ENCODE measurements at places on chromosomes 6 and 20. TPM values are rescaled to one million over a fixed set of nuclear protein-coding genes. Genes with fewer than 3 reads are reported as not detected.

GRCh38 chr6:77074037-77074713 lies 389.1 kb downstream of the HTR1B start:
- DNase-seq = no peak

GRCh38 chr6:73739096-73739495 lies 43.1 kb downstream of the CD109 start:
- no peak for DNase-seq

The XKR7 gene
- total RNA-seq = not detected

The RGL2 gene
- 107 TPM for total RNA-seq

DNA sequence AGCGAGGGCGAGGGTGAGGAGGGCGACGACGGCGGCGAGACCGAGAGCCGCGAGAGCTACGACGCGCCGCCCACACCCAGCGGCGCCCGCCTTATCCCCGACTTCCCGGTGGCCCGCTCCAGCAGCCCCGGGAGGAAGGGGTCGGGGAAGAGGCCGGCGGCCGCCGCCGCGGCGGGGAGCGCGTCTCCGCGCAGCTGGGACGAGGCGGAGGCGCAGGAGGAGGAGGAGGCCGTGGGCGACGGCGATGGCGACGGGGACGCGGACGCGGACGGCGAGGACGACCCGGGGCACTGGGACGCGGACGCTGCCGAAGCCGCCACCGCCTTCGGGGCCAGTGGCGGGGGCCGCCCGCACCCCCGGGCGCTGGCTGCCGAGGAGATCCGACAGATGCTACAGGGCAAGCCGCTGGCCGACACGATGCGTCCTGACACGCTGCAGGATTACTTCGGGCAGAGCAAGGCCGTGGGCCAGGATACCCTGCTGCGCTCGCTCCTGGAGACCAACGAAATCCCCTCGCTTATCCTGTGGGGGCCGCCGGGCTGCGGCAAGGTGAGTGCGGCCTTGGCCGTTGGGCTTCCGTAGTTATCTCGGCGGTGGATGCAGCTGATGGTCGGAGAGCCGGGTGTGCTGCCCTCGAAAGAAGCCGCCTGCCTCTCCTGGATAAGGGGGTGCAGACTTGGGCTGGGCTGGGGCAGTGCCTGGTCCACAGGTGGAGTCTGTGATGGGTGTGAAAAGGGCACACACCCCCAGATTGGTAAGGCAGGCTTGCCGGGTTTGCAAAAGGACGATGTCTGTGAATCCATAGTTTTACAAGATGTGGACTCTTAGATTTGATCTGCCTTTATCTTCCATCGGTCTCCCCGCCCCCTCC lies 938 bp downstream of the WRNIP1 start:
- DNase-seq = peak; percentile 69

The RARS2 gene
- 38.2 TPM for total RNA-seq

DNA sequence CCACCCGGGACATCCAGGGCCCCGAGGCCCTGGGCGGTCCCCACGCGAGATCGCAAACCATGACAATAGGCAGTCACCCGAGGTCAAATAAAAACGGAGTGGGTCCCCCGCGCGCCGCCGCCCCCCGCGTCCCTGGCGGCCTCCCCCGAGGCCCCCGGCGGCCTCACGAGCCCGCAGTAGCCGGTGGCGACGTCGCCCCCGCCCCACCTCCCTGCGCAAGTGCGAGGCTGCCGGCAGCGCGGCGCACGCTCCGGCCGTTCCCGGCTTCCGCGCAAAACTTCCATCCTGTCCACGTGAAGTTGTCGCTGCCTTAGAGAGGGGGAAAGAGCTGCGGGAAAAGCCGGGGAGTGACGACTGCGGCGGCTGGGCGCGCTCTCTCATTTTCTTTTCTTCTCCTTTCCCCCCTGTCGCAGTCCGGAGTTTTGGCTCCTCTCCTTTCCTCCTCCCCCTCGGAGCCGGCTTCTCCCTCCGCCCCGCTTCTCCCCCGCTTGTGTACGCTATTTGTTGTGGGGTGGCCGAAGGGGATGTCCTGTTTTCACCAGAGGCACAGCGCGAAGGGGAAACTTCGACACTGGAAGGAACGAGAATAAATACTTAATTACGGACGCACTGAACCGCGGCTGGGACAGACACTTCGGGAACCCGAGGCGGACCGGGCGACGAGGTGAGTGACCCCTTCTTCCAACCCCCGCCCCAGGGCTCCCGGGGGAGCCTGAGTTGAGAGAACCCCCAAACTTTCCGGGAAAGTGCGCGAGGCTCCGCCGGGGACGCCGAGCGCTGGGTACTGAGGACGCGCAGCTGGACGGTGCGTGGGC lies at the start of gene EYA4:
EYA4 (plus strand) TSS at position 272 of the 815 bp plus-strand sequence. CDS start 33,424 bp downstream, outside the sequence.
- DNase-seq = no peak

- DNase-seq = no peak
Observed at GRCh38 chr6:110468731-110469130, 7.7 kb downstream of the SLC22A16 start.

The F13A1 gene
- 160 TPM for total RNA-seq

DNA sequence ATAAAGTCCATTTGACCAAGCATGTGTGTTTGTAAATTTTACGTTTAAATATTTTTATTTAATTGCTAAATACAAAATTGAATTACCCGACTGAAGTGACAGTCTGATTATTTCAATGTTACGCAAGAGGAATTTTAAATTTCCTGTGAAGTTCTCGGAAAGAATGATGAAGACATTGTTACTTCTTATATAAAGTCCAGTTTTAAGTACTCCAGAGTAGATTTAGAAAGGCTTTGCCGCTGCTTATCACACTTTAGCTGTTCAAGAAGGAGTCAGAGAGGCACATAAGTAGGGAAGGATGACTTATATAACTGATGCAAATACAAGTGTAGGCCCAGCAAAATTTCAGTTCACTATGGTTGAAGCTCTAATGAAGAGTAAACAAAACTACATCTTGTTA lies 265.1 kb upstream of the CITED2 start:
- DNase-seq = no peak

DNA sequence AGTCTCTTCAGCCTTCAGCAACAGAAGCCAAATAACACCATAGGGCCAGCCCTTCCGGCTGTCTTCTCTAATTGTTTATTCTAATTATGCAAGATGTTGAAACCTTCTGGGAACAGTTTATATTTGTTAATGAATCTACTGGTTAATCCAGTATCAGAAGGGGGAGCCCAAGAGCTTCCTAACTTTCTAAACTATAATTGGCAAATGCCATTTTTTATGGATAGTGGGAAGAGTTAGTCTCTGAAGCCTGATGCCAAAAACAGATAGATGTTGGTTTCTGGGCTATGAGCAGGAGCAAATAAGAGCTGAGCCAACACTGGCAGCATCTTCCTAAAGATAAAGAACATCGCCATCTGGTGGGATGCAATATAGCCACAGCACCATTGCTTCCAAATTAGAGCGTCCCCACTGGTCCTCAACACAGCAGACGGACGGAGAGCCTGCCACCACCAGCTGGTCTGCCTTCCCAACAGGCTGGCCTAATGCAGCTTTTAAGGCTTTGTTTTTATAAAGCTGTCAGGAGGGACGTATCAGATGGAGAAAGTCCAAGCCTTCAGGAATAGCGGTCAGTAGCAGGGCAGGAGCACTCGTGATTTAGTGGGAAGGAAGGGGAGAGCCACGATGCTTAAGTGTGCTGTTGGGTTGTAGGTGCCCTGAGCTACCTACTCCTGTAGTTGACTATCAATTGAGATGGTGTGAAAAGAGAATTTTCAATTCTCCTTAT lies 118.8 kb downstream of the RALGAPA2 start:
- DNase-seq = no peak

DNA sequence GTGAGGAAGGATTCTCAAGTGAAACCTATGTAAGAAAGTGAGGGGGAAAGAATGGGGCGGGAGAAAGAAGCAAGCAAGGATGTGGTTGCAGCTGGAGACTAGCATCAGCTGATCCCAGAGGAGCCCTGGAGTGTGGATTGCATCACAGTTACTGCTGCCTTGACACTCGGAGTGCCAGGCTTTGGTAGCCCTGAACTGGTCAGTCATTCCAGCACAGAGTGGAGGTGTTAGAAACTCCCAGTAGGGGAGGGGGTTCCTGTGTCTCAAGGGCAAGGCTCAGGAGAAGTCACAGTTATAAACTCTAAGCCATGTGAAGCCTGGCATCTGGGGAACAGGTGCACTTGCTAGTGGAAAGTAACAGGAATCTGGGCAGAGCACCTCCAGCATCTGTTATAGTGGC lies 23.5 kb downstream of the SNAP25 start:
- no peak for DNase-seq

GRCh38 chr20:47676912-47677634 lies 108.2 kb downstream of the SULF2 start:
- no peak for DNase-seq

DNA sequence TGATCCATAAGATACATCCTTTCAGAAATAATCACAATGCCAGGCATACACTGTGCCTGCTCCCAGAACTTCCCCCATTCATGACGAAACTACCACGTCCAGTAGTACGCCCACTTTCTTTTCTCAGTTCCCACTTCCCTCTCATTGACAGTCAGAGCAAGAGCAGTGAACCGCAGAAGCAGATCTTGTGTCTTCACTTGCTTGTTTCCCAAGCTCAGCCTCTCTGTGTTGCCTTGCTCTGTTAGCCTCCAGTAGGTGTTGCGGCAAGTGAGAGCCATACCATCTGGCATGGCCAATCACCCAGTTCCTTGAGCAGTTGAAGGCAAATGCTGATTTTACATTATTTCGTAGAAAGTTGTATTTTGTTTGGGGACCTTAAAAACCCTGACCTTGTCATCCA lies 11.7 kb downstream of the UST start:
- no peak for DNase-seq

The PTCRA gene
- total RNA-seq = not detected

GRCh38 chr20:22574545-22575086 lies 9.8 kb downstream of the FOXA2 start:
- DNase-seq = no peak

GRCh38 chr6:134510920-134511319 lies 193.0 kb upstream of the SGK1 start:
- DNase-seq = no peak

DNA sequence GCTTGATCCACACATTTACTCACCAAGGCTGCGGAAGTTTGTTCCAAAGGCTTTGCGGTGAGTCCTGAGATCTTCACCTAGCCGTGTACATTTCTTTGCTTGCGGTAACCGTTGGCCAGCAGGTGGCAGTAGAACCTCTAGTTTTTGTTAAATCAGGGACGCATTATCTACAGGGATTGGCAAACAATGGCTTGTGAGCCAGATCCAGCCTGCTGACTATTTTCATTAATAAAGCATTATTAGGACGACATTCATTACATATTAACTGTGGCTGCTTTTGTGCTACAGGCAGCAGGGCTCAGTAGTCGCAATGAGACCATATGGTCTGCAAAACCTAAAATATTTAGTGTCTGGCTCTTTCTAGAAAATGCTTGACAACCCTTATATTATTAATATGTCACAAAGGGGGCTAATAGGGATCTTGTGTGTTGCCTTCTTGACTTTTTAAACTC lies 174.1 kb downstream of the DOK5 start:
- peak; percentile 79 for DNase-seq
